ENCODE measurements at places on chromosomes 16 and 17.

GRCh38 chr17:37062021-37062420 lies 113.3 kb downstream of the AATF start:
- DNase-seq = no peak

GRCh38 chr16:59463776-59464175 lies 729.7 kb upstream of the GOT2 start:
- DNase-seq = peak; percentile 12

- DNase-seq = no peak
These were observed 302.2 kb upstream of the SALL1 start for GRCh38 chr16:51453251-51453650.

DNA sequence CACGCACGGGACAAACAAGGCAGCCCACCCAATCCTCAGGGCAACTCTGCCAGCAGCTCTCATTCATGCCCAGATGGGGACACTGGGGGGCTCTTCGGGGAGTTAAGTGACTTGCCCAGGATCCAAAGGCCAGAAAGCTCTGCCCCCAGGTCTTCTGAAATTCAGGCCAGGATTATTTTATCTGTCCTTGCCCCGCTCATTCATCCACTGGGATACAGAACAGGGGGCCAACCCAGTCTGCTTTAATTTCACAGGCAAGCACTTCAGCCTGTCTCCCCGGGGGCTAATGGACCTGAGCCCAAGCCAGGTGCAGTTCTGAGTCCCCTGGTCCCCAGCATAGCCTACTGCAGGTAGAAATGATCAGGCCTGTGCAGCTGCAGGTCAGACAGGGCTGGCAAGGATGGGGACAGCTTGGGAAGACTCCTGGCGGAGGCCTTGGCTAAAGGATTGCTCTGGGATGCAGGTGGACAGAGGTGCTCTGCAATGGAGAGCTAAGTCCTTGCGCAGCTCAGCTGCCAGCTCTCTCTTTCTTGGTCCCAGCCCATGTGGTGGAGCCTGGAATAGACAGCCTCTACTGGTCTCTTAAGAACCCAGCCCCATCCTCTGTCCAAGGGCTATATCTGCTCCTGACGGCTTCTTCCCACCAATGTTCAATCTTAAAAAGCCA lies 766 bp upstream of the B3GNT9 start:
- no peak for DNase-seq

GRCh38 chr16:26175944-26176343 lies 484.2 kb downstream of the HS3ST4 start:
- no peak for DNase-seq

GRCh38 chr16:66843191-66843590 lies 1.0 kb upstream of the CA7 start:
- DNase-seq = no peak

- no peak for DNase-seq
These were observed 5.6 kb downstream of the NT5C start for GRCh38 chr17:75125984-75126383.

DNA sequence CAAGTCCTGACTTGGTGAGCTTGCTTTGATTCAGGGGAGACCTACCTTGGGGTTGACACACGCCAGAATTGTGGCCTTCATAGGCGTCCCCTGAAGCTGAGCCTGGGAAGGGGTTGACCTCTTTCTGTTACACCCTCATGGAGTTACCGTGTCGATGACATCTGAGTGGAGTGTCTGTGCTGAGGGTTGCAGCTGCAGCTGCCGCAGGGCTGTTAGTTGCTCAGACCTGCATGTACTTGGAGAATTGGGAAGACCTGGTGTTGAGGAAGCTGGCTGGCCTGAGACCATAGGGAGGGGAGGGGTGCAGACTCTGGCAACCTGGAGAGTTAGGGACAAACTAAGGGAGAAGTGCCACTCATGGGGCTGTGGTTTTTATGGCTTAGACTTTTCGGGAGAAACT lies 9.6 kb downstream of the GSE1 start:
- no peak for DNase-seq

DNA sequence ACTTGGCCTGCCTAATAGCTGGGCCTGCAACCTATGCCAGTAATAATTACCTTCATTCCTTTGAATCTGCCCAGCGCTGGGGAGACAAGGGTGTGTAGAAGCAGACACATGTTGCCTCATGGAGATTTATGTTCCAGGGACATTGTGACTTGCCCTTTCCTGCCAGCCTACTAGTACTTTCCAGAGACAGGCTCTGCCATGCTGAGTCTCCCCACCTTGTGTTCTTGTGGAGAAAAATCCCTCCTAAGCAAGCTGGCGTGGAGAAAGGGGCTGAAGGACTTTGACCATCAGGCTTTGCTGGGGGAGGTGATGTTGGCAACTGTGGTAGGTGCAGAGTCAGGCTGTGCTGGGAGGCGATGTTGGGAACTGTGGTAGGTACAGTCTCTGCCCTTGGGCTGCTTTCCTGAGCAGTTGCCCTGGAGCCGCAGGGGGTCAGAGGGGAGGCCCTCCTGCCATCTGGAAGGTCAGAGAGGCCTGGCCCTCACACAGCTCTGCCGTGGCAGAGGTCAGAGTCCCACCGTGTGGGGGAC lies 4.0 kb downstream of the KSR1 start:
- DNase-seq = no peak

DNA sequence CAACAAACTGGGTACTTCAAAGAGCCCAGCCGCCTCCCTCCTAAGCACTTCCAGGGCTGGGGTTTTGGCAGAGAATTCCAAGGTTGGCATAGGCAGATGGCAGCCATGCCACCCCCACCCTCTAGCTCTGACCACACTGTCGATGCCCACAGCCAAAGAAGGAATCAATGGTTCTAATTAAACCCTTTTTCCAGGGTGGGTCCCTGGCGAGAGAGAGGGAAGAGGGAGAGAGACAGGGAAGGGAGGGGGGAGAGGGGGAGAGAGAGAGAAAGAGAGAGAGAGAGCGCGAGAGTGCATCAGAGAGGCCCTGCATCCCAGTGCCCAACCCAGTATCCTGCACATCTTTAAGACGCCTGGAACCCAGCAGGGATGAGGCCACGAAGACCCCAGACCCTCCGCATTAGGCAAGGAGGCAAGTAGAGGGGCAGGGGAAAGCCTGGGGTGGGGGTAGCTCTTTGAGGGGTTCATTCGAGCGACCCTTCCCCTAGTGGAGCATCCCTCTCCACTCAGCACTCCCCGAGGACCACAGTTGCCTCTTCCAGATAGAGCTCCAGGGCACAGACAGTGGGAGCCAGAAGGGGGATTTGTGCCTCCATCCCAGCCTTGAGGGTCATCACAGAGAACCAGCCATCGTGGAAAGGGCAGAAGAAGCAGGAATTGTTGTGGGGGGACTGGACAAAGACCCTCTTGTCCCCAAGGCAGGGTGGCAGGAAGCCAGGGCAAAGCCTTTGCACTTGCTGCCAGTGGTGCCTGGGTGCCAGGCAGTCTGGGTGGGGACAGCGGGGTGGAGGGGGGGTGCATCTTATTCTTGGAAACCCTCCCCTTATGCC lies 2.6 kb downstream of the SRCIN1 start:
- no peak for DNase-seq

DNA sequence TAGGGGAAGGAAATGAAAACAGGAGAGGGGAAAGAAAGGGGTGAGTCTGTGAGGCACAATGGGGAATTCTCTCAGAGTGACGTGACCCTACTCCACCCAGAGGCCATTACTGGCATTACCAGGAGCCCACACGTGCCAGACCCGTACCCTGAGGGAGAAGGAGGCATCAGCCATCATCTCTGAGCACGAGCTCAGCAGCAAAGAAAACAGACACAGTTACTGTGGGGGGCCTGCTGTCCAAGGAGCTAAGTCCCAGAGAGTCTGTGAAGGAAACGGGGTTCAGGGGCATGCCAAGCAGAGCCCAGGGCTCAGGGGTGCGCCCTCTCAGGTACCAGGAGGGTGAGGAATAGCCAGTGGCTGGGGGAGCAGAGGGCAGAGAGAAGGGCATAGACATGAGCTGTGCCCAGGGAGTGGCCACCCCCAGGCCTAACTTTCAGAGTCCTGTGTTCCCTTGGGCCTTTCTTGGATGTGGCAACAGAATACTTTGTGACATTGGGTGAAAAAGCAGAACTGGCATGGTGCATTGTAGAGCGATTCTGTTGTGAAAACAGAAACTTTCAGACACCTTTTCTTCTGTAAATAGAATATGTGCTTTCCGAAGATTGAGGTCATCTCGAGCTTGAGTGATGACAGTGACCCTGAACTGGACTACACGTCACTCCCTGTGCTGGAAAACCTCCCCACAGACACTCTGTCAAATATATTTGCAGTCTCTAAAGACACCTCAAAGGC lies 11.3 kb downstream of the TAF1C start:
- DNase-seq = no peak

GRCh38 chr17:80113033-80113484 lies 11.7 kb downstream of the GAA start:
- DNase-seq = no peak

DNA sequence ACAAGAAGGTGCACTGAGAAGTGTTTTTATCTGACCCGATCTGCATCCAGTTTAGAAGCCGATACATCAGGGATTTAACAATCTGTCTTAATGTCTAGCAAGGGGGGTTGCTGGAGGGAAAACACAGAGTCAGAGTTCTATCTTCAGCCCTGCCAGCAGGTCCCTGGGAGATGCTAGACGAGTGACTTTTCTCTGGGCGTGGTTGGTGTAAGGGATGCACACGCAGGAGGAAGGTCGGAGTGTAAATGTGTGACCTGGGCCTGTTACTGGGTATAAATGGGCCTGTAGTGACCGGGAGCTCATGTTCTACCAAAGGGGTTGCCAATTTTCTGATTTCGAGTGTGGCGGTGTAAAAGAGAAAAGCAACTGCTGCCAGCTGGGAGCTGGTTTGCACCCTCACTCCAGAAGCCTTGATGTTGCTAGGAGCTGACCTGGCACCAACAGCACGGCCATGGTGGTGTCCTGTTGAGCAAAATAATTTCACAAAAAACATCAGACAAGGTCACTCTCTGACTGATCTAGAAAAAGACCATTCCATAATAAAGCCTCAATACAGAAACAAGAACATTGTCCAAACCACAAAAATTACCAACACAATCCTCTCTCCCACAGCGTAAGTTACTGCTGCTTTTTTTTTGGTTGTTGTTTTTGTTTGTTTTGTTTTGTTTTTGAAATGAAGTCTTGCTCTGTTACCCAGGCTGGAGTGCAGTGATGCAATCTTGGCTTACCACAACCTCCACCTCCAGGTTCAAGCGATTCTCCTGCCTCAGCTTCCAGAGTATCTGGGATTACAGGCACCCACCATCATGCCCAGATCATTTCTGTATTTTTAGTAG lies 1.3 kb upstream of the KCTD13 start:
- no peak for DNase-seq

DNA sequence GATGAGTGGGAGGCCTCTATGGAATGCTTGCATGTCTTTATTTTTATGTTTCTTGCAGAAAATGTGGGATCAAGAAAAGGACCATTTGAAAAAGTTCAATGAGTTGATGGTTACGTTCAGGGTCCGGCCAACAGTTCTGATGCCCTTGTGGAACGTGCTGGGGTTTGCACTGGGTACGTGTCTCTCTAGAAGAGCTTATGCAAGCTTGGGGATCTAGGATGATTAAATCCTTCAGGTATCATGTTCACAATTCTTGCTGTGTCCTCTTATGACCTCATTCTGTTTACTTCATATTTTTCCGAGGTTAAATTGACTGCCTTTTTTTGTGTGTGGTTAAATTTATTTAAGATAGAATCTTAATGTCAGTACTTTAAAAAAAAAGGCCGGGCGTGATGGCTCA lies 6.4 kb downstream of the COQ7 start:
- DNase-seq = no peak

Data from fibroblast of skin of left biceps (primary cell).